NCI-H69 (cell line): ENCODE measurements at places on chromosomes 7 and 10.

DNA sequence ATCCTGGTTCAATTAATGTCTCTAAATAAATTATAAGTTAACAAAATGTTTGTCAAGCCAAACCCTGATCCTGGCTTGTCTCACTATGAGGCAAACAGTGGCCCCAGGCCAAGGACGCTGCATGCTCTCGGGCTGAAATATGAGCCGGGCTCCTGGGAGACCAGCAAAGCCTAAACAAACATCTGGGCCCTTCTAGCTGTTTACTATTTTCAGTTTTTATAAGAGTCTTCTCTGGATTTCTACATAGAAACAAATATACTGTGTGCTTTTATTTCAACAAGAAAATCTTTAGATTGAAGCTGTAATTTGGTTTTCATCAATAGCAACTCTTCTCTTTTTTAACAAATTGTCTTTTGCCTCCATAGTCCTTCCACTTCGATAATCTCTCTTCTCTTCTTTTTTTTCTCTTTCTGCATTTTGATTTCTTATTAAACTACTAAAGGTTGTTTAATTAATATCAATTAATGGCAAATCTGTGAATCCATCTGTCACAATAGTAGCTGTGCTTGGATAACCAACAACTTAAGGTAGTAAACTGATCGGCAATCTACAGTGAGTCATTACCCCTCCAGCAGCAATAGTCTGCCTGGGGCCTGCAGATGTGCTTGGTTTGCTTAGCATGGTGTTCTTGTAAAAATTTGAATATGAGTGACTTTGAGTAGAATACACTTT, 83.3 kb upstream of the DNAJC1 start:
- DNase-seq = peak; percentile 84

DNA sequence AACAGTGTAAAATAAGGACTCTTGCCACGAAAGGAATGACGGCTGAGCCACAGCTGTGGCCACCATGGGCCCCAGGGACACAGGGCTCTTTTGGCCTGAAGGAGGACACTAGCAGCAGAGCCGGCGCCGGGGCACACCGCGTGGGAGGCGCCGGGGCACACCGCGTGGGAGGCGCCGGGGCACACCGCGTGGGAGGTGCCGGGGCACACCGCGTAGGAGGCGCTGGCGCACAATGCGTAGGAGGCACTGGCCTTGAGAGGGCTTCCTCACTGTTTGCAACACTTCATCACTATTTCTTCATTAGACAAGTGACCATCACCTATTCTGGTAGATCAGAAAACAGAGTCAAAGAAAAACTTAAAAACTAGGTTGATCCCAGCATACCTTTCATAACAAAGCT, 23.4 kb downstream of the ESYT2 start:
- DNase-seq = peak; percentile 27

DNA sequence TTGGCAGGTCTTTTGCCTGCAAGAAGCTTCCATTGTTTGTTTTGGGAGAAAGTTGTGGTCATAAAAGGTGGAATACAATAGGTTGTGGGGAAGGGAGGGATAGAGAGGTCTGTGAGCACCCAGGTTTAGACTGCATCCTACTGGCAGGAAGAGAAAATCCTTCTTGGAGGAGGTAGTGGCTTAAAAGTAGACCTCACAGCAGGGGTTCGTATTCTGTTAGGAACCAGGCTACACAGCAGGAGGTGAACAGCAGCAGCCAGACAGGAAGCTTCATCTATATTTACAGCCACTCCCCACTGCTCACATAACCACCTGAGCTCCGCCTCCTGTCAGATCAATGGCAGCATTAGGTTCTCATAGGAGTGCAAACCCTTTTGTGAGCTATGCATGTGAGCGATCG, 245.3 kb downstream of the NSUN6 start:
- DNase-seq = peak; percentile 10

DNA sequence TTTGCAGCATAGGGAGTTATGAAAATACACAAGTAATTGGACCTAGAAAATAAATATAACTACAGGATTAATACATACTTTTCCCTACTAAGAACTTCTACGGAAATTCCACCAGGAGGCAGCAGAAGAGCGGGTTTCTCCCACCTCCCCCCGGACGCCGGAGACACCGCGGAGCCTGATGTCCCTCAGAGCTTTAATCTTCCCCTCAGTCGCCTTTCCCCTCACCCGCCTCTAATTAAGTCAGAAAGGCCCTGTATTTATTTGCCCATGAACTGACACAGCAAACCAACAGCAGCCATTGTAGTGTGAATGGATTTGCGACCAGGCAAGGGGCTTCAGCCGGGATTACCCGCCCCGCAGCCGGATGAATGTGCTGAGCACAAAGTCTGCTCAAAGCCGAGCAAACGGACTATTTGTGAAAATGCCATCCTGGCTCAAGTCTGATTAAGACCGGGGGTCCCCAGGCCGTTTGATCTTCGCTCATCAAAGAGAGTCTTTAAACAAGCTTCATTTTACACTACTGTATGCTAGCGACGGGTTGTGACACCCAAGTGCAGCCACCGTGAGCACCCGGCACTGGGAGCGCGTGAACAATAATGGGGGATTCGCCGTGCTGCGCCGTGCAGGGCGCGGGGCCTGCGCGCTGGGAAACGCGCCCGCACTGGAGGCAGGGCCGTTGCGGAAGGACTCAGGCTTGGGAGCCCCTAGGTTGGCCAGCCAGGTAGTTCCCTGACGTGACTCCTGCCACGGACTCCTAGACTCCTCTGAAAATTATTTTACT, 5.6 kb upstream of the DKK1 start:
- DNase-seq = peak; percentile 64

- DNase-seq = peak; percentile 86
Measured at GRCh38 chr10:125024497-125025234, 82.7 kb downstream of the ZRANB1 start.

- no peak for DNase-seq
Measured at GRCh38 chr7:80581486-80582260, 56.8 kb upstream of the CD36 start.

- DNase-seq = no peak
Measured at GRCh38 chr7:19587291-19587690, 121.5 kb downstream of the POLR1F start.

GRCh38 chr10:33235251-33235884, 99.1 kb downstream of the NRP1 start:
- no peak for DNase-seq

GRCh38 chr7:151276666-151277590, 28.4 kb upstream of the SMARCD3 start:
- peak; percentile 84 for DNase-seq

DNA sequence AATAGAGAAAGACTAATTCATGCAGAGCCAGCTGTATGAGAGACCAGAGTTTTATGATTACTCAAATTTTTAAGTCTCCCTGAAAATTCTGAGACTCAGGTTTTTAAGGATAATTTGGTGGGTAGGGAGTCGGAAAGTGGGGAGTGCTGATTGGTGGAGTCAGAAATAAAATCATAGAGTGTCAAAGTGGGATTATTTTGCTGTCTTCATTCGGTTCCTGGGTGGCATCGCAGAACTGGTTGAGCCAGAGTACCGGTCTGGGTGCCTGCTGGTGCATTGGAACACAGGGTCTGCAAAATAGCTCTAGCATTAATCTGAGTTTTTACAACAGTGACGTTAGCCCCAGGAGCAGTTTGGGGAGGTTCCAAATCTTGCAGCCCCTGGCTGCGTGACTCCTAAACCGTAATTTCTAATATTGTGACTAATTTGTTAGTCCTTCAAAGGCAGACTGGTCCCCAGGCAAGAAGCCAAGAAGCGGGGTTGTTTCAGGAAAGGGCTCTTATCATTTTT, 32.4 kb downstream of the GPRIN2 start:
- no peak for DNase-seq

- no peak for DNase-seq
Measured at GRCh38 chr7:134962270-134962780, 24.0 kb upstream of the AGBL3 start.

DNA sequence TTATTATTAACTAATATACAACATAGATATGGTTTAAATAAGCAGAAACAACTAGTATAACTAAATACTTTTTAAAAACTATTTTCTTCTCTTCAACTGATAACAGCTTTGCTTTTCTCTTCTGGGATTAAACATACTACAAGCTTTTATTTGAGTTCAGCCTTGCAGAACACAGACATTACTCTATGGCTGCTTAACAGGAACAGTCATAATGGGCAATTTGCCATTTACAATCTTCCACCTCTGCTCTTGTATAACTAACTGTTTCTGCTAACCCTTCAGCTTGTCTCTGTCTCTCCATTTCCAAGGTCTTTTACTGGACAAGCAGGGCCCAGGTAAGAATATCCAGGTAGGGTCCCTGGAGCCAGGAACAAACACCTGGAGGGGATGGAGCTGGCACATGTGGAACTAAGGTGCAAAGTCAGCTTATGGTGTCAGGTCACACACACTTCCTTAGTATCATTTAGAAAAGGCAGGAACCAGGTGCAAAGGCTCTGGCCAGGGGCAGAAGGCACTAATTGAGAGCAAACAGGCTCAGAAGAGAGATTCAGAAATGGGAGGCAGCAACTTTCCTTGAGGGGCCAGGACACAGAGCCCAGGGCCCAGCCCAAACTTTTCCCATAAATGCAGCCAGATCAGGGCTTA, 93.1 kb downstream of the STRA8 start:
- peak; percentile 87 for DNase-seq

DNA sequence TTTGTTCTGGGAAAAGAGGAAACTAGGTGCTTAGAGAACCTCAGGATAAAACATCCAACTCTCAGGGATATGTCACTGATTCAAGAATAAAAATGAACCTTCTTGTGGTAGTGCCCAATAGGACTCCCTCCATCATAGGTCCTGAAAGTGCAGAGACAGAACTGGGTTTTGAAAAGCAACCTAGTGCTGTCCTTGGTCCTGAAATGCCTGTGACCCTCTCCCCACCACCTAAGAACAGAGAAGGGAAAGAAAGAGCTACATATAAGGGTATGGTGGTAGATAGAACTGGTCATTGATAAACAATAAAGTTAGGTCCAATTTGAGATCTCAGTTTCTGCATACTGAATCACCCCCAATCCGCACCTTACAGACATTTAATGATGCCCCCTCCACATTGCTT, 953.3 kb downstream of the XPNPEP1 start:
- no peak for DNase-seq

DNA sequence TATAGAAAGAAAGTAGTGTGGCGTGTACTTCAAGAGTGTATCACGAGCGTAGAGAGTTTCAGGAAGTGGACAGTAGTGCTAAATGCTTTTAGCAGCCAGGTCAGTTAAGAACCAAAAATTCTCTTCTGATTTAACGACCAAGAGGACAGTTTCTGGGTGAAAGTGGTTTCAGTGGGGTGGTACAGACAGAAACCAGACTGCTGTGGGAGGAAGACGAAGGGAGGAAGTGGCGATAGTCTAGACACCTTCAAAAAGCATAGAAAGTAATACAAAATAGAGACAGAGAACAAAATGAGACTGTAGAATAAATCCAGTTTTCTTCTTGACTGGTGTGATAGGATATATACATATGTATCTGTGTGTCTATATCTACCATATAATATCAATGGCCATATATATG, 93.5 kb downstream of the MBL2 start:
- no peak for DNase-seq

GRCh38 chr7:99631295-99632109, 14.8 kb downstream of the ZSCAN25 start:
- peak; percentile 83 for DNase-seq

DNA sequence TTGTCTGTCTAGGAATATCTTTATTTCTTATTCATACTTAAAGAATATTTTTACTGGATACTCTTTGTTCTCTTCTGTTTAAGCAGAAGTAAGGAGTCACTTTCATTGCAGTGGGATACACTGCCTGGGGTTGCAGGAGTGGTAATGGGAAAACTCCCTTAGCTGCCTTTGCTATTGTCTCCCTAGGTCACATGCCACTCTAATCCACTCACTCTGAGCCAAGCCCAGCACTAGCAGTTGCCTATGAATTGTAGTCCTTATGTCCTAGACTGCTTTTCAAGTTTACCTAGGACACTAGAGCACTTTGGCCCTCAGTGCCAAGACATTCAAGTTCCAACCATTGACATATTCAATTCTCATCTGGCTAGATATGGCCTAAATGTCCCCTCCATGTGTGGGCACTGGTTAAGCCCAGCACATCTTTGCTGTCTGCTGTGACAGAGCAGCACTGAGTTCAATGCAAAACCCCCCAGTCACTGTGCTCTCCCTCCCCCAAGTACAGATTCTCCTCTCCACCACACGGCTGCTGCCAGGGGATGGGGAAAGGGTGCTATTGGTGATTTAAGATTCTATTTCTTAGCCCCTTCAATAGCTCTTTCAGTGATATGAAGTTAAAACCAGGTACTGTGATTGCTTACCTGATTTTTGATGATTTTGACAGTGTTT, 991.7 kb upstream of the KCND2 start:
- no peak for DNase-seq

DNA sequence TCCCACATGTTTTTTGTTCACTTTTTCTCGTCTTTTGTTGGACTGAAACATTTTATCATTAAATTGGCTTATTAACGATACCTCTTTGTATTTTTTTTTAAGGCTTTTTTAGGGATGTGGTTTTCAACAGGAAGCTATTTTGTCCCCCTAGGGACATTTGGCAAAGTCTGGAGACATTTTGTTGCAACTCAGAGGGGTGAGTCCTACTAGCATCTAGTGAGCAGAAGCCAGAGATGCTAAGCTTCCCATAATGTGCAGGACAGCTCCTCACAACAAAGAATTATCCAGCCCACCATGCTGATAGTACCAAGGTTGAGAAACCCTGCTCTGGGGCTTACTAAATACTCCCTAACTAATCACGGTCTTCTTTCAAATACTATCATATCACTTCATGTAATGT, 63.2 kb downstream of the ATE1 start:
- no peak for DNase-seq

DNA sequence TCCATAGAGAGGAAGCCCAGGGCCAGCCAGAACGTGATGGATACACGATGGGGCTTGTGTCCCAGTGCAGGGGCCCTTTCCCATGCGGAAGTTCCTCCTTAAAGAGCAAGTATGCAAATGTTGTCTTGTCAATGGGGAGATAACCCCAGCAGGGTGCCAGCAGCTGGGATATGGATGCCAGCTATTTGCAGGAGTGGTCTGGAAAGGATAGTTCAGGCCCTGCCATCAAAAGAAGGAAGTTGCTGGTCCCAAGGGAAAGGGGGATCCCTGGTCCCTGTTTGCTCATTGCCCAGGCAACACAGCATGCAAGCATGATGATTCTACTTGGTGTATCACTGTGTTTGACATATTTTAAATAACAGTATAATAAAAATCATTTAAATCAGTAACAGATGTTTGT, 73.1 kb upstream of the HECW1 start:
- peak; percentile 4 for DNase-seq

DNA sequence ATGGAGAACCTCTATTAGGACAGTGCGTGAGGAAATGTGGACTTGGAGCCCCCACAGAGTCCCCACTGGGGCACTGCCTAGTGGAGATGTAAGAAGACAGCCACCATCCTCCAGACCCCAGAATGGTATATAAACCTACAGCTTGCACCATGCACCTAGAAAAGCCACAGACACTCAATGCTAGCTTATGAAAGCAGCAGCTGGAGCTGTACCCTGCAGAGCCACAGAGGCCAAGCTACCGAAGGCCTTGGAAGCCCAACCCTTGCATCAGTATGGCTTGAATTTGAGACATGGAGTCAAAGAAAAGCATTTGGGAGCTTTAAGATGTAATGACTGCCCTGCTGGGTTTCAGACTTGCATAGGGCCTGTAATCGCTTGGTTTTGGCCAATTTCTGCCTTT, 361.3 kb downstream of the ZNF248 start:
- no peak for DNase-seq

- DNase-seq = peak; percentile 37
Measured at GRCh38 chr7:111094419-111094818, 3.5 kb downstream of the LRRN3 start.
